Activated CD4-positive, alpha-beta T cell treated with anti-CD3 and anti-CD28 coated beads, Interleukin-2, amount 50 U/mL, for 48 hours (primary cell): ENCODE measurements at places on chromosomes 1 and 21.

GRCh38 chr1:85118751-85119150 is 70.5 kb upstream of the MCOLN3 start:
- no peak for DNase-seq

GRCh38 chr1:208499601-208500000 is 255.4 kb upstream of the PLXNA2 start:
- DNase-seq, result no peak

DNA sequence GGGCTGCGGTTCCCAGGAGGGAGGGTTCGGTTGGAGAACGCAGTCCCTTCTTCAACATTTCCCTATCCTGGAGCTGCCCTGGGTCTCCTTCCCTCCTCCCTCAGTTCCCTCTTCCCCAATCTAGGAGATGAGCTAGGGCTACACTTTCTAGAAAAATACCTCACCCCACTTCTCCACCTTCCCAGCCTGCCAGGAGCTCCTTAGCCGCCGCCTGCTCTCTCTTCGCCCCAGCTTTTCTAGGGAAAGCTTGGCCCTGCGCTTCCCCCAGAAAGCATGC is 488 bp upstream of the ADAMTS1 start:
- no peak for DNase-seq

DNA sequence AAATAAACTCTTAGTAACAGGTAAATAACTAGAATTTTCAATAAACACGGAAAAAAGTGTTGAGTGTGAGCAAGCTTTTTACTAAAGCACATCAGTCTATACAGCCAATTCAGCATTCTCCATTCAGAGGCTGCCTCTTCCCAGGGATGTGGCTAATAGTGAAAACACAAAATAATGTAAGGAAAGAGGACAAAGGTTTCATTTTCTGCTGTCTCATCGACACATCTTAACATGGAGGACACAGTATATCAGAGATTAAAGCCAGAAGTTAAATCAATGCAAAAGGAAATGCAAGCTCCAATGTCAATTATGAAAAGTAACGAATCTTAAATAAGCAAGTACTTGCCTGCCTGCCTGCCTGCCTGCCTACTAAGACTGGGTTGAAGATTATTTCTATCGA is 43.2 kb downstream of the LUZP1 start:
- DNase-seq, result no peak

GRCh38 chr1:154361357-154361756 is 36.0 kb downstream of the ATP8B2 start:
- no peak for DNase-seq

GRCh38 chr1:23774174-23774880 is 3.9 kb upstream of the PITHD1 start:
- DNase-seq, result no peak
